ENCODE measurements at places on chromosomes 1 and 21.

- DNase-seq: no peak
Measured at GRCh38 chr1:200778766-200779165, 40.1 kb downstream of the CAMSAP2 start.

GRCh38 chr1:28577738-28578536 is 14.1 kb upstream of the RAB42 start:
- no peak for DNase-seq

DNA sequence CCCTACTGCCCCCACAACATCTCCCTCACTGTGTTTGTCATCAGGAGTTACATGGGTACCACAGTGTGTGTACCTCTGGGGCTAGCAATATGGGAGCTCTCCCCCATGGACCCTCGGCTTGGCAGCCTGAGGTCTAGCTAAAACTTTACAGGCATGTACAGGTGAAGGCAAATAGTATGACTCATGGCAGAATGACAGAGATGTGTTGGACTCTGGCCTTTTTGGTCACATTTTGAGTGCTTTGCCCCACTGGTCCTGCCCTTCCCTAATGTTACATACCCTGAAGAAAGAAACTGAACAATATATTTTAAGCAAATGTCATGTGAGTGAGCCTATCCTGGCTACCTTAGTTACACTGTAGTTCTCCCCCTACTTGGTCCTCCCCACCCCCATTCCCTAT is 124.0 kb downstream of the NGF start:
- no peak for DNase-seq

- DNase-seq: no peak
Measured at GRCh38 chr1:215344539-215344938, 222.6 kb upstream of the KCTD3 start.

DNA sequence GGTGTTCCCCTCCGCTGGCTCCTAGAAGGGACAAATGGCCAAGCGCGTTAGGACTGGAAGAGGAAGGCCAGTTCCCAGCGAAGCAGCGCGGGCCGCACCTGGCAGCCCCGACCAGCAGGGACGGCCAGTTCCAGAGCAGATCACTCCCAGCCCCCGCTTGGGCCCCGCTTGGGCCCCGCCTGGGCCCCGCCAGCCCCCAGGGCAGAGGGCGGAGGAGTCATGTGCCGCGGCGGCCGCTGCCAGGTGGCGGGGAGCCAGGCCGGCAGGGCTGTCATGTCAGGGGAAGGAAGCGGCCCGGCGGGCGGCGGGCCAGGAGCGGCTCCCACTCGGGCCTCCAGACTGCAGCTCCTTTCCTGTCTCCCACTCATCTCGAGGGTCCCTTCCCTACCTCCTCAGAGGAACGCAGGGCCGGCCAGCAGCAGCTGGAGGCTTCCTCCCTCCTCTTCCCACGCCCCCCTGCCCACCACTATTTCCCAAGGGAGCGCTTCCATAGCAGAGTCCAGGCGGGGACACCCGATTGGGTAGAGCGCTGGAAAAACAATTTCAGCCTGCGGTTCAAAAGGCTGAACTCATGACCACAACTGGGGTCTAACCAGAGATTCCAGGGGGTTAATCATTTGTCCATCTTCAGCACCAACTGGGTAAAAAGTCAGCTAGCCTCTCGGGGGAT is 16.5 kb downstream of the ZNF697 start:
- no peak for DNase-seq

DNA sequence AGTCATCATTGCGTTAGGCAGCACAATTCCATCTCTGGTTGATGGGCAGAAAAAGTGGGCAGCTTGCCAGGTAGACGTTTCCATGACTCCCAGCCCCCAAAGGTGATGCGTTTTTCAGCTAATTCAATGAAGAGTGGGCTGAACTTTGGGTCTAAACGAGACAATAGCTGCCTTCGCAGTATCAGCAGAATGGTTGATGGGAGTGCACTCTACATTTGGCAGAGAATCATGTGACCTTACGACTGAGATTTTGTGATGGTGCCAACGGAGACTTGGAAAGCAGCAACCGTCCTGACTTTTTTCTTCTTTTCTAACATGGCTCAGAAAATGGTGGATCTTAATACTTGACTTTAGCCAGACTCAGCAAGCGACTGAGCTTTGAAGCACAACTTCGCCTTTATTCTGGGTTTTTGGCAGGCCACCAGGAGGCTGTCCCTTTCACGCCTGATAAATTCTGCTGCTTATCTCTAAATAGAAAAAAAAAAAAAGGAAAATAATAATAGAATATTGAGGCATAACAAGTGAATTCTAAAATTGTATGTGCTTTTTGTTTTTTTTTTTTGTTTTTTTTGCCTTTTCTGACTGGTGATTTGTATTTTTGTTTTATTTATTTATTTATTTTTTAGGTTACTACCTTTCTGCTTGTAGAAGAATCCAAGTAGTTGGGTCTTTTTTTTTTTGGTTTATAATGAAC is 804.8 kb downstream of the USP25 start:
- DNase-seq: no peak

- DNase-seq: no peak
Measured at GRCh38 chr1:156804026-156804425, 12.6 kb downstream of the SH2D2A start.

DNA sequence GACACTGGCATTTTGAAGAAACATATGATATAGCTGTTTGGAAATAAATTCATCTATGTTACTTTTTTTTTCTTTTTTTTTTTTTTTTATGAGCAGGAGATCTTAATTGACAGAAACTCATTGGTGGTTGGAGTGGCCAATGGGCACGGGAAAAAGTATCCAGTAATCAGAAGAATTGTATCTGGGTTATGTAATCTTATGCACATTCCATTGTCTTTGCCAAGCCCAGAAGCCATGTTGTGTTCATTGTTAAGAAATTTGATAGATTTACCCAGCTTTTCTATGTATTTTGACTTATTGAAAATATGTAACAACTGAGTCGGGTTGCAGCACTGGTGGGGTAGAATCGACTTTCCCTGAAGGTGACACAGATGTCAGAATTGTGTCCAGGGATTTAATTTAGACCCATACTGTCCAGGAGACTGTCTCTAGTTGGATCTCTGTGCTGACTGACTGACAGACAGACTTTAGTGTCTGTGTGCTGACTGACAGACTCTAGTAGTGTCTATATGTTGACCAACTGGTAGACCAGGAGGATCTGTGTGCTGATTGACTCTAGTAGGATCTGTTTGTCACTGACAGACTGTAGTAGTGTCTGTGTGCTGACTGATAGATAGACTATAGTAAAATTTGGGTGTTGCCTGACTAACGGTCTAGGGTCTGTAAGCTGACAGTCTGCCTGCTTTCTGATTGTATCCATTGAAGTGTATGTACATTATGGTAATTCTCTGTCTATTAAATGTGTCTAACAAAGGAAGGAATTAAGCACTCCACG is 12.3 kb upstream of the C4BPB start:
- no peak for DNase-seq

DNA sequence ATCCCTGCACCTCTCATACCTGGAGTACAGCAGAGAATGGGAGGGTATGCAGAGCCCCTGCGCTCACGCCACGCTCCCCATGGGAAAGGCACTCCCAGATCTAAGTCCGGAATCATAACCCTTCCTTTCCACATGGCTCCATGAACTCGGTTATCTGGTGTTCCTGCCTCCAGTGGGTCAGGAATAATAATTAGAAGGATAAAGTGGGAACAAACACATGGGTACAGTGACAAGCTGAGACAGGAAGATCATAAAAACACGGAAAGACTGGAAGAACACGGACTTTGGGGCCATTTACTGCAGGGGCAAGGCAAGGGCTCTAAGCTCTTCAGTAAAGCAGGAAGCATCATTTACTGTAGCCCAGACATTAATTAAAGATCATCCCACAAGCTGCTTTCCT is 48.6 kb downstream of the FOXO6 start:
- DNase-seq: no peak

GRCh38 chr1:227223171-227223806 is 95.0 kb downstream of the CDC42BPA start:
- no peak for DNase-seq

- no peak for DNase-seq
Measured at GRCh38 chr21:26833011-26833410, 12.2 kb downstream of the ADAMTS1 start.

All from stimulated activated CD4-positive, alpha-beta T cell treated with anti-CD3 and anti-CD28 coated beads, Interleukin-12 subunit alpha, Interleukin-12 subunit beta, amount 100 ng/mL, for 24 hours (primary cell).